Posterior cingulate gyrus (tissue), 11 donors: ENCODE measurements at places on chromosomes 3 and 15.

GRCh38 chr3:110955301-110955880, 116.2 kb upstream of the NECTIN3 start:
- no peak for DNase-seq

- DNase-seq, result no peak
Observed at GRCh38 chr15:37034392-37034791, 66.0 kb downstream of the MEIS2 start.

DNA sequence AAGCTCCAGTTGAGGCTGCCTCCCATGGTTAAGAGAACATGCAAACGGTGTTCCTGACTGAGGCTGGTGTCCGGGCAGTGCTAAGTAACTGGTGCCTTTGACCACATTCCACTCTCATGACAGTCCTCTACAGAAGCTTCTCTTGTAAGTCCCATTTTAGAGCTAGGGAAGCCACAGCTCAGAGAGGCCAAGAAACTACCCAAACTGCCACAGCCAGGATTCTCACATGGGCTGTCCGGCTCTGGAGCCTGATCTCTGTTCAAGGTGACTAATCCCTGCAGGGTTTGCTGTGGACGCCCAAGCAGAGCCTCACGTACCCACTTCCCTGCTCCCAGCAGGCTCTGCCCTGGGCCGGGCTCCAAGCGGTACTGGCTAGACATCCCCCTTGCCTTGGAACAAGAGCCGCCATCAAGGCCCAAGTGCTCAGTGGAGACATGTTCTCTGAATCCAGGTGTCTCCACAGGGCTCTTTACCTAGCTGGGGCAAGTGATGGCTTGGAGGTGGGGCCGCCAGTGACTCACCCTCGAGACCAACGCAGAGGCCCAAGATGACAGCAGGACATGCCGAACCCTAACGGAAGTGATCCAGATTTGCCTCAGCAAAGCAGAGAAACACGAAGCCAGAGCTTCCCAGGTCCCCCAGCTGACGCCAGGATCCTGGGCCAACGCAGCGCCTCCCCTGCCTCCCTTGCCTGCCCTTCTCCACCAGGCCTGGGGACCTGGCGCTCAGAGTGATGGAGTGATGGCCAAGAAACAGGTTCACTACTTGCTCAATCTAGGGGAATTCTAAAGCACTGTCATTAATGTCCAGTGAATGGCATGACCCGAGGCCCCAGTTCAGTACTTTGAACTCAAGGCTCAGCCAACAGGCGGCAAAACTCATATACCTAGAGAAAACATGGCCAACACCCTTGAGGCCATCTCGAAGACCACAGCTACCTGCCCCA, 24.4 kb downstream of the KLHL25 start:
- no peak for DNase-seq

GRCh38 chr3:147371140-147371539, 35.2 kb downstream of the ZIC4 start:
- no peak for DNase-seq

DNA sequence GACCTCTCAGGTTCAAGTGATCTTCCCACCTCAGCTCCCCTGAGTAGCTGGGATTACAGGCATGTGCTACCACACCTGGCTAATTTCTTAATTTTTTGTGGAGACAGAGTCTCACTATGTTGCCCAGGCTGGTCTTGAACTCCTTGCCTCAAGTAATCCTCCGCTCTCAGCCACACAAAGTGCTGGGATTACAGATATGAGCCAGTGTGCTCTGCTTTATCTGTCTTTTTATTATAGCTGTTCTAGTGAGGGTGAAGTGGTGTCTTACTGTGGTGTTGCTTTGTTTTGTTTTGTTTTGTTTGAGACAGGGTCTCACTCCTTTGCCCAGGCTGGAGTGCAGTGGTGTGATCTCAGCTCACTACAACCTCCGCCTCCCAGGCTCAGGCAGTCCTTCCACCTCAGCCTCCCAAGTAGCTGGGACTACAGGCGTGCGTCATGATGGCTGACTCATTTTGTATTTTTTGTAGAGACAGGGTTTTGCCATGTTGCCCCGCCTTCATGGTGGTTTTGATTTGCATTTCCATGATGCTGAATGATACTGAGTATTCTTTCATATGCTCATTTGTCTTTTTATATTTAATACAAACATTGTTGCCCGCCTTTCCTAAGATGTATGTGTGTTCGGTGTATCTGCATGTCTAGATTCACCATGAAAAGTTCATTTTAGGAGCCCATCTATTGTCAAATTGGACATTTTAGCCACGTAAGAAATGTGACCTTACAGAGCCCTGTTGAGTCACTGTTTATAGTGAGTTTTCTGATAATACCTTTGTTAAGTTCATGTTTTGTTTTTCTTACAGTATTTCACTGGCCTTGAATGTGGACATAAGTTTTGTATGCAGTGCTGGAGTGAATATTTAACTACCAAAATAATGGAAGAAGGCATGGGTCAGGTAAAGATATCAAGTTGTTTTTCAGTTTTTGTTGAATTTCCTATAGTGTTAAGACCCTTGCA, 80.6 kb downstream of the ARIH1 start:
- DNase-seq, result no peak

DNA sequence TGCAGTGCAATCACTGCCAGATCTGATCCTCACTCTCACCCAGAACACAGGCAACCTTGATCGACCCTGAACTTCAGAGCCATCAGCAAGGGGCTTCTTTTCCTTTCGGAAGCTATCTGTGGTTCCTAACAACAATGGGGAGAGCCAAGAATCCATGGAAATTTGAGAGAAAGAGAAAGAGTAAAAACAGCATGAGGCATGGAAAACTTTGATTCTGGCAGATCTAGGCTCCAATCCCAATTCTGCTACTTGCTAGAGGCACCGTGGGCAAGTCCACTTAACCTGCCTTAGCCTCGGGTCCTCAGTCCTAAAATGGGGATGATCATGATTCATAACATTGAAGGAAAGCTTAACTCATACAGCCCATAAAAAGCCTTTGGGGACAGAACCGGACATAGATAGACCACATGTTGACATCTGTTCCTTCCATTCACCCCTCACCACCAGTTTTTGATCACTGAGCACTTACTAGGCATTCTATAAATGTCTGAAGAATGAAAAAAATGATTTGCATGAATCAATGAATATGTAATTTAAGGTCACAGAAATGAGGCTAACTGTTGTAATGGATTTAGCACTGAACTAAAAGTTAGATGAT, 605.7 kb upstream of the CFAP20DC start:
- DNase-seq, result no peak

DNA sequence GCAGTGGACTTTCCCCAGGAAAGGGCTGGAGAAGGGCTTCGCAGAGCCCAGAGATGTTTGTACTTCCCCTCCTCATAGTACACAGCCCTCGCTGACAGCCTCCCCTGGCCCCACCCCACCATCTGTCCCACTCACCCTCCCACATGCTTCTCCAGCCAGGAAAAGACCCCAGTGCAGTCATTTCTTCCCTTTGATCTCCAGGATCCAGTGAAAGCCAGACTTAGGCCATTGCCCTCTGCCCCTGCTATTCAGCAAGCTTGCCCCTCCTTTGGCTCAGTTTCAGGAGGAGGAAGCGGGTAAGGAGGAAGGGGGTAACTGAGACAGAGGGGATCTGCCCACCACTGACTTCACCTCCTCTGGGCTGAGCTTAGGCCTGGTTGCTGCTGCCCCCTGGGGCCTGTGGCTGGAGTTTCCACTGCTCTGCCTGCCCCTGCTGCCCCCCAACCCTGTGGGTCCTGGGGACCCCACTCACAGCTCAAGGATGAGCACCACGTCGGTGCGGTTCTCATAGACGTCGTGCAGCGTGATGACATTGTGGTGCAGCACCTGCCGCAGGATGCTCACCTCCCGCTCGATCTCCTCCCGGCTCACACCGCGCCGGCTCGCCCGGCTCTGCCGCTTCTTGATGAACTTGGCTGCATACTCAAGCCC, 63.1 kb downstream of the DAPK2 start:
- DNase-seq, result no peak

DNA sequence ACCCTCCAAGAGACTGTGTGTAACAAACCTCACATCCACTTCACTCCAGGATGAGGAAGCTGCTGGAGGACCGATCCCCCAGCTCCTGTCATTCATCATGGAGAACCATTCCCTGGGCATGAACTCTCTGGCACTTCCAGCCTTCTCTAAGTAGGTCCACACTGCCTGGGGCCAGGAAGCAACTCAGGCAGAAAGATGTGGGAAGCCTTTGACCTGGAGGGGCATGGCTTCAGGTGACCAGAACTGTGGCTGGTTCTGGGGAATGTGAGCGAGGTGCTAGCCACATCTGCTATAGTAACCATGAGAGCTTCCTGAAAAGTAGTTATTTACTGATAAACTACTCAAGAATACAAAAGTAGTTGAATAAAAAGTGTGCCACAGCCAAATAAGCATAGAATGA, 173.7 kb upstream of the CTDSPL start:
- DNase-seq, result no peak

DNA sequence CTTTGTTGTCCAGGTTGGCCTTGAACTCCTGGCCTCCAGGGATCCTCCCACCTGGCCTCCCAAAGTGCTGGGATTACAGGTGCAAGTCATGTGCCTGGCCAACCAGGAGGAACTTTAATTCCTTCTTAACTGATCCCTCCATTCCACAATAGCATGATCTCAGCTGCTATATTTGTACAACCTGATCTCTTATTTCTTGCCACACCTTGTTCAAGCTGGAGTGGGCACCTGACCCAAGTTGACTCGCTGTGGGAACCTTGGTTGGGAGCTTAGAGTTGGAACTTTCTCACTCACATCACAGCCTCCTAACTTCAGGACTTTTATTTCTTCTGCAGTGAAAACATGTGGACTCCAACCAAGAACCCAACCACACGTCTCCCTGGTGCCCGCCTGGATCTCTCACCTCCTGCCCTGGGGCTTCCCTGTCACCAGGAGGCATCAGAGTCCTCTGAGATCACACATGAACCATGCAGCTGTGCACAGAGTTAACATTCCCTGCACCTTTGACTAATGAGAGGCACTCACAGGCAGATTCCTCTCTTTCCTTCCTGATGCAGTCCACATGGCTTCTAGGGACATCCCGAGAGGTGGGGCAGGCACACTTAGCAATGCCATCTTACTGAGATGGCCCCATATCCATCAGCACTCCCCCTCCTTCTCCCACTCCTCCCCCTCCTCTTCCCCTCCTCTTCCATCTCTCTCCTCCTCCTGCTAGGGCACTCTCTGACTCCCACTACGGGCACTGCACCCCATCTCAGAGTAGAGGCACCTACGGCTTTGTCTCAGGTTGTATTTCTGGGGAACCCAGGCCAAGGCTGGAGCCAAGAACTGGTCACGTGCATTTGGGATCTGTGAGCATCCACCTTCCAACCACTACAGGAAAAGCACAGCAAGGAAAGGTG, 9.7 kb upstream of the CYFIP1 start:
- no peak for DNase-seq

DNA sequence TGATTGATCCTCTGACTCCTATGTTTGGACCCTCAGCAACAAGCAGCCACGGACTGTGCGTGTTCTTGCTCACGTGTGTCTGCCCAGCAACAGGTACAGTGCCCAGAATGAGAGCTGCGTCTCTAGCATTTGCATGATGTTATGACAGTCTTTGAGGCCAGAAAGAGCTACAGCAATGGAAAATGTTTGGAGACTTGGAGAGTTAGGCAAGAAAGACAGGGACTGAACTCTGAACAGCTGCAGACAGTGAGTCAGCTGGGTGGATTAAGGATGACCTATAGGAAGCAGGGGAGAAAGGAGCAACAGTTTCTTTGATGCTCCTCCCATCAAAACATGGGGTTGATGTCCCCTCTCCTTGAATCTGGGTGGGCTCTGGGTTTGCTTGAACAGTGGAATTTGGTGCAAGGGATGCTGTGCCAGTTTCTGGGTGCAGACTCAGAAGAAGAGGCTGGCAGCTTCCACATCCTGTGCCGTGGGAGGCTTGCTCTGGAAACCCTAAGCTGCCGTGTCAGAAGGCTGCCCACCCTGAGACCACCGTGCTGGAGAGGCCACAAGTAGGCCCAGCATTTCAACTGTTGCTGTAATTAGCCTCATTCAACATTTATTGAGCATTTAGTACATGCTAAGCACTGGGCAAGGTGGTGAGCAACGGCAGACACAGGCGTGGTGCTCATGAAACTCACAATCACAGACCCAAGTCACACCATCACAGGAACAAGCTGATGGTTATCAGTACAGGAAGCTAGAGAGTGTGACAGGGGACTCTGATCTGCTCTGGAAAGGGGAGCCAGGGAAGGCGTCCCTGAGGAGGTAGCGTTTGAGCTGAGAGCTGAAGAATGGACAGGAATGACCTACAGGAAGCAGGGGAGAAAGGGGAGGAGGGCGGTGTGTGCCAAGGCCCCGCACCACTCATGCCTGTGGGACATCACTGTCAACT, 21.7 kb downstream of the CCR9 start:
- no peak for DNase-seq

GRCh38 chr3:161320837-161321236, 50.5 kb downstream of the SPTSSB start:
- no peak for DNase-seq

DNA sequence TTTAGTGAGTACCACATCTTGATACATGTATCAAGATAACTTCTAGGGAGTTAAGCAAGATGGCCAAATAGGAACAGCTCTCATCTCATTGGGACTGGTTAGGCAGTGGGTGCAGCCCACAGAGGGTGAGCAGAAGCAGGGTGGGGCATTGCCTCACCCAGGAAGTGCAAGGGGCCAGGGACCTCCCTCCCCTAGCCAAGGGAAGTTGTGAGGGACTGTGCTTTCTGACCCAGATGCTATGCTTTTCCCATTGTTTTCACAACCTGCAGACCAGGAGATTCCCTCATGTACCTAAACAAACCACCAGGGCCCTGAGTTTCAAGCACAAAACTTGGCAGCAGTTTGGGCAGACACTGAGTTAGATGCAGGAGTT, 665.0 kb upstream of the CBLB start:
- DNase-seq, result no peak

DNA sequence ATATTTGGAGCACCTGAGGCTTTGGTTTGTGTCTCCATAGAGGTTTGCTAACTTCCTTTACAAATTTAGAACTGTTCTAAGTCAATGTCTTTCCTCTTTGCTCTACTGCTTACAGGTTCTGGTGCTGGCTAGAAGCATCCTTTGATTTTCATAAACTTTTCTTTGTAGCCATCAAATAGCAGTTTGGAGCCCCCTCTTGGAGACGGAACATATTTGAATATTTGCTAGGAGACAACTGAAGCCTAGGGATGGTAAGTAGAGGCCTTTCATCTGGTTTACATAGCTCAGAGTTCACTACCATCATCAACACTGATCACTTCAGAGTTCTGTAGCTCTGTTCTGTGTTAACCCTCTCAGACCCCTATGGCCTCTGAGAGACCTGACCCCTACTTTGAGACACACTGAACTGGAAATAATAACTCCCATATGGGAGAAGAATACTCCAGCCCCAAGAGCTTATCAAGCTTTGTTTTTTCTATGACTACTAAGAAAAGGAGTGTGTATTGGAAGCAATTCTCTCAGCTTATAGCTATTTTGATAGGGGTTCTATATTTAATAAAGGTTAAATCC, 420.4 kb downstream of the EPHA3 start:
- no peak for DNase-seq

DNA sequence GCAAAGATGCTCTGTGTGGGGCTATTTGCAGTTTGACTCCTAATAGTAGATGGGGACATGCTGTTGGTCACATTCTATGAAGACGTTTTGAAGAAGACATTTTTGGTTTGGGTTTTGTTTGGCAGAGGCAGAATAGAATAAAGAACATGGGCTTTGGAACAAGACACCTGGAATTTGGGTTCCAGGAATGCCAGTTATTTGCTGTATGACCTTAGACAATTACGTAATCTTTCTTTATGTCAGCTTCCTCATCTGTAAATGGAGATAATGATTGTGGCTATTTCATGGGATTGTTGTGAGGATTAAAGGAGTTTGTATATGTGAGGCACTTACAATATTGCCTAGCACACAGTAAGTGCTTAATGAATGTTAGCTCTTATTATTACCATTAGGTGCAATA, 91.6 kb downstream of the MESD start:
- DNase-seq, result no peak

- no peak for DNase-seq
Observed at GRCh38 chr15:82110144-82110543, 64.3 kb upstream of the MEX3B start.
